T follicular helper cell (primary cell): ENCODE measurements at places on chromosomes 4 and X.

DNA sequence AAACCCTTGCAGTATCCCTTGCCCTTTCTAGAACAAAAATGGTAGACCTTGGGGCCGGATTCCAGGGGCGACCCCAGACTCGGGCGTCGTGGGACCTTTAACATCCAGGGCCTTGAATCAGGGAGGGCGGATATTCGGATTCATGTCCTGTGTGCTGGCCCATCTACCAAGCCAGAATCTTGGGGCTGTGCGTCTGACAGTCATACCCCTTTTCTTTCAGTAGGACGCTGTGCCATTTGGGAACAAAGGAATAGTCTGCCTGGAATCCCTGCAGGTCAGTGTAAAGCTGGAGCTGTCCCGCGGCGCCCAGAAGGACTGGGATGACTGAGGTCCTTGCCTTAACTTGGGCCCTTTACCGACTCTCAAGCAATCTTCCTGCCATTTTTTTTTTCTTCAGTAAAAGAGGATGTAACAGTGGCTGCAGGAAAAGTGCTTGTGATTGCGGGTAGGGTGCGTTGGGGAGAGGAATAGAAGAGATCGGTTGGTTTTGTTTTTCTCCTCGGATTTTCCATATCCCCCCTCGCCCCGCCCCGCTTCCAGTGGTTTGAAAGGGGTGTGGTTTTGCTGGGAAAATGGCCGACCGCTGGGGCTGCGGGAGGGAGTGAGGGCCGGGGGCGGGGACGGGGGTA, 518 bp downstream of the ARMCX1 start:
- no peak for DNase-seq

GRCh38 chrX:150465881-150466775, 102.3 kb upstream of the MTM1 start:
- DNase-seq = no peak

DNA sequence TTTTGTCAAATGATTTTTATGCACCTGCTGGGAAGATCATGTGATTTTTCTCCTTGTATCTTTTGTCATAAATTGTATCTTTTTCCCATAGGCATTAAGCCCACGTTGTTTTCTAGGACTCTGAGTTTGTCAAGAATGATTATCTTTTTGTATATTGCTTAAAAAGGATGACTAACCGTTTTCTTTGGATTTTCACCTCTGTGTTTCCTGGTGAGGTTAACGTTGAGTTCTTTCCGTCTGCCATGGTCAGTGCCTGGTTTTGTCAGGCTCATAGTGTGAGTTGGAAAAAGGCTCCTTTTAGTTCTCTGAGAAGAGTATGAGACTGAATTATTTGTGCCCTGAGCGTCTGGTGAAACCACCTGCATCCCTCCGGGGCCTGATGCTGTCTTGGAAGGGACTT, 21.9 kb downstream of the PCGF3 start:
- no peak for DNase-seq

GRCh38 chr4:1231637-1232360, 17.1 kb downstream of the CTBP1 start:
- DNase-seq = no peak

- DNase-seq = no peak
These were observed 210.5 kb downstream of the GRXCR1 start for GRCh38 chr4:43103048-43103447.

- DNase-seq = no peak
These were observed 49.0 kb downstream of the AMMECR1 start for GRCh38 chrX:110268886-110269285.

DNA sequence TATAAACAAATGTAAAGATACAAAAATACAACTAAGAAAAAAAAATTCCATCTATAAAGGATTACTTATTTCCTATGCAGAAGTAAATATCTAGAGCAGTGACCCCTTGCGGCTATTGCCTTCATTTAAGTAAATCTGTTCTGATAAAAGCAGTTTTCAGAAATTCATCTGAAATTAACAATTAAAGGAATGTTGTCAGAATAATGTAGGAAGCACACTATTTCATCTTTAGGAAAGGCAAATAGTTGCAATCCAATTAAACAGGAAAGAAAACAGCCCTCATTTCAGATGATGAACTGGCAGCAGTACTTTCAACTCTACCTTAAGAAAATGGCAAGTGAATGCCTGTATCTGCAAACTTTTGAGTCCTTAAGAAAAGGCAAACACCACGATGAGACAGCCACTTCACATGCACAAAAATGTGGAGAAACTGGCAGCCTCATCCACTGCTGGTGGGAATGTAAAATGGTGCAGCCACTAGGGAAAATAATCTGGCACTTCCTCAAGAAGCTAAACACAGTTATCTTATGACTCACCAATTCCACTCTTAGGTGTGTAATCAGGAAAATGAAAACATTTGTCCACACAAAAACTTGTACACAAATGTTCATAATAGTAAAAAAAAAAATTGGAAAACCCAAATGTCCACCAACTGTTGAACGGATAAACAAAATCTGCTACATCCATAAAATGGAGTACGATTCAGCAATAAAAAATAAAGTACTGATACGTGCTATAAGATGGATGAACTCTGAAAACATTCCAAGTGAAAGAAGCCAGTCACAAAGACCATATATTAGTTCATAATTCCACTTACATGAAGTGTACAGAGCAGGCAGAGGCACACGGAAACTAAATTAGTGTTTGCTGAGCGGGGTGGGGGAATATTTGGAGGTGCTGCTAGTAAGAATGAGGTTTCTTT, 2.0 kb upstream of the THAP9 start:
- no peak for DNase-seq

DNA sequence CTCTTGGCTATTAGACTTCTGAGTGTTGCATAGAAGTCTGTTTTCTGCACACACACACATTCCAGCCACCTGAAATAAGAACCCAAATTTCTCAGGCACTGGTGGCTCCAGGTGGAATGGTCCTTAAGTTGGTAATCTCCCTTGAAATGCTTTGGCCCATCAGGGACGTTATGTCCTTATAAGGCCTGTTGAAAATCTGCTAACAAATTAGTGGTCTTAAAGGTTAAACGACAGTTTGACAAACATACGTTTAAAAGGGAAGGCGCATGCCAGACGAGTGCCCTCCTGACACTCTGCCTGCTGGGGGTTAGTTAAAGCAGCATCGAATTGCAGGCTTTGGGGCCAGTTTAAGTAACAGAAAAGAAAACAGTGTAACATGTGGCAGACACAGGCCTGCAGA, 125.0 kb downstream of the TBX22 start:
- DNase-seq = no peak

DNA sequence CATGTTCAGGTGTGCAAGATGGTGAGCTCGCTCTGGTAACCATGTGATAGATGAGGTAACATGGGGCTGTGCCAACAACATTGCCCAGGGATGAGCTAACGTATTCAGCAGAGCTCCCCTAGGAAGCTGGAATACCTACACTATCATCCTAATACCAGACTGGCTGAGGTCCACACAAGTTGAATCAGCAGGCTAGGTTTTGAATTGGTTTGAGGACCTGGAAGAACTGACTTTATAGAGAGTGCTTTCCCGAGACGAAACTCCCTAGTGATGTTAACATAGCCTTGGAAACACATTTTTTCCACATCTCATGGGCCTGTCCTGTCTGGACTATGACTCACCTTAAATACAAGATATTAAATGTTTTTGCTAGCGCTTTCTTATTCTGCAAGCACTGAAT, 56.7 kb downstream of the IGFBP7 start:
- no peak for DNase-seq

GRCh38 chr4:167290678-167291077, 56.4 kb upstream of the SPOCK3 start:
- DNase-seq = no peak

- no peak for DNase-seq
These were observed 125.3 kb upstream of the IL15 start for GRCh38 chr4:141511055-141511454.

DNA sequence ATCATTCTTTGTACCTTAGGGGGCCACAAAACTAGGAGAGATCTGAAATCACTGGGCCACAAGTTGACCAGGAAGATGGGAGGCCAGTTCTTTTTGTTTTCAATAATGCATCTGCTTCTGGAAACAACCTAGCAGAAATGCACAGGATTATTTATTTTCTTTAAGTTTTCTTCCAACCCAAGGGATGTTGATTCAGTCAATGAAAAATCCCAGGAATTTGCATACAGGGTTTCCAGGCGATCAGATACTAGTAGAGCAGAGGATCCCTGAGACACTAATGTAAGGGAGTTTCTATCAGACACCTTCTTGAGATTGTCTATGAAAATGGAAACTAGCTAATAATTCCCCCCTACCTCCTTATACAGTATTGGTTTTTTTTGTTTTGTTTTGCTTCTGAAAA, 7.4 kb downstream of the ATOH1 start:
- no peak for DNase-seq

- DNase-seq = no peak
These were observed 79.4 kb downstream of the ABLIM2 start for GRCh38 chr4:8079031-8079885.

DNA sequence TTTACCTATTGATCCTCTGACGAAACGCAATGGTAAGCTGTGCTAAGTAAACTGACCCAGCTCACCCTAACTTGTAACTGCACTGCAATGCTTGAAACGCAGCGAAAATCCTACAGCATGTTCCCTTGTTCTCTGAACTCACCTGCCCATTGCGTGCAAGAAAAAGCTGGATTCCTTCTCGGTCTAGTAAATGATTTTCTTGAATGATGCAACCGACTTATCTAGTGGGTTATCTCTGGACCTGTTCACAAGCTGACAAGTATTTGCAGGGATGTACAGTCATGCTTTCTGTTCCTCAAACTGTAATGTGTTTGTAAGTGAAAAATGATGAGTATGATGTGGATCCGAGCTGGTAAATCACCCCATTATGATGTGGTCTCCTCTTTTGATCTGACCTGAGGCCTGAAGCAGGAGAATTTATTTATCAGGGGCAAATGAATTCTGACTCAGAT, 140.1 kb downstream of the BTC start:
- no peak for DNase-seq

DNA sequence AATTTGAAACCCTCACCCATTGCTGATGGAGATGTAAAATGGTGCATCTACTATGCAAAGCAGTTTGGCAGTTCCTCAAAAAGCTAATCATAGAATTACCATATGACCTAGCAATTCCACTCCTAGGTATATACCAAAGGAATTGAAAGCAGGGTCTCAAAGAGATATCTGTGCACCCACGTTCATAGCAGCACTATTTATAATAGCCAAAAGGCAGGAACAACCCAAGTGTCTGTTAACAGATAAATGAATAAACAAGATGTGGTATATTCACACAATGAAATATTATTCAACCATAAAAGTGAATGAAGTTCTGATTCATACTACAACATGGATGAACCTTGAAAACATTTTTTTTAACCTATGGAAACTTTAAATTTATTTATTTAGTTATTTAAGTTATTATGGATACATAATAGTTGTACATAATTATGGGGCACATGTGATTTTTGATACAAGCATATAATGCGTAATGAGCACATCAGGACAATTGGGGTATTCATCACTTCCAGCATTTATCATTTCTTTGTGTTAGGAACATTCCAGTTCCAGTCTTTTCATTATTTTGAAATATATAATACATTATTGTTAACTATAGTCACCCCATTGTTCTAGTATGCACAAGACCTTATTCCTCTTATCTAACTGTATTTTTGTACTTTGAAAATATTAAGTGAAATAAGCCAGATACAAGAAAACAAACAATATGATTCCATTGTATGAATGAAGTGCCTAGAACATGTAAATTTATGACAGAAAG, 205.6 kb upstream of the CNKSR2 start:
- DNase-seq = no peak

DNA sequence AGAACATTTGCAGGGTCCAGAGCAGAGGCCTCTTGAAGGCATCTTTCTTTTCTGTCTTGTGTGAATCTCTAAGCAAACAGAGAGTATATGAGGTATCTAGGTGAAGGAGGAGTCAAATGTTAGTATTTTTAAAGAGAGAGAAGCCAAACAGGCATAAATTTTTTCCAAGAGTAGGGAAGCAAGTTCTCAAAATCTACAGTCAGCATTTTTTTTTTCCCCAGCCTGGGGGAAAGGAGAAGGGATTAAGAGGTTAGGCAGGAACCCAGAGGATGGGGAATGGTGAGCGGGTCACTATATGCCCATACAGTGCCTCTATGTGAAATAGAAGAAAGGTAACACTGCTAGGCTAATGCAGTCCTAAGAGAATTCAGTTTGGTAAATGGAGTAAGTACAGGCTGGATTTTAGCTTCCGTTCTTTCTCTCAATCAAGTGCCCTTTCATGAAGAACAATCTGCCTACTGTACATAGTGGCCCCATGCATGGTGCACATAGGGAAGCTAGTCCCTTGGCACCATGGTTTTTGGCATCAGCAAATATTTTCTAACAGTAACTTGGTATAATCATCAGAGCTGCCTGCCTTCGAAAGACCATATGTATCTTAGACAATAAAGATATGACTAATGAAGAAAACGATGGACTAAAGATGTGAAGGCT, 163.1 kb upstream of the MAB21L2 start:
- DNase-seq = no peak

GRCh38 chr4:40881851-40882250, 132.1 kb downstream of the NSUN7 start:
- no peak for DNase-seq

- no peak for DNase-seq
These were observed 20.6 kb upstream of the PPP2R2C start for GRCh38 chr4:6492861-6493657.

DNA sequence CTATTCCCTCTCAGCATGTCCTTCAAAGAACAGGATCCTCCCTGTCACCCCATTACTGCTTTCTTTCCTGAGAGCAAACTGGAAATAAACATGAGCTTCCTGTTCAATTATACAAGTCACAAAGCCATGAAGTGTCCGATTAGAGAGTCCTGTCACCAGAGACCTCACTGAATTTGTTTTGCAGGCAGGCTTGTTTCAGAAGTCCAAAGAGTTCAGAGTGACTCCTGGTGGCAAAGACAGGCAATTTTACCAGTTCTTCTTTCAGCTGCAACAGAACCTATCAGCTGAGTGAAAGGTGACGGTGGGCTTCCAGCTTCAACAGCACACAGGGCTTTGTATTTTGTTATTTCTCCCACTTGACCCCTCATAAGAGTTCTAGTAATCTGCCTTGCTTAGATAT, 6.4 kb downstream of the ELK1 start:
- no peak for DNase-seq

DNA sequence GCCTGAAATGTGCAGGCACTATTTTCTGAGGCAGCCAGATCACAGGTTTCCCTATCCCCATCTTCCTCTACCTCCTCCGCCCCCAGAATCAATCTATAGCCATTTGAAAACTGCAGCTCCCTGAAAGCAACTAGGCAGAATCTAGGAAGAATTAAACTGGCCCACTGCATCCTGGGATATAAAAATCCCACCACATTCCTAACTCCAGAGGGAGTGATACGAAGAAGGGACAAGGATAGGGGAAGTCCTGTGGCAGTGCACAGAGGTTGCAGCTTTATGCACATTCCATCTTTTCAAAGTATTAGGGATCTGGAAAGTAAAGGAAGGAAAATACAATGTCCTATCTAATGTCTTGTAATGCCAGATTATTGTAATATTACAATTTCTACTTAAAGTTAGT, 18.3 kb upstream of the HERC3 start:
- no peak for DNase-seq

- DNase-seq = no peak
These were observed 8.3 kb downstream of the CSN2 start for GRCh38 chr4:69957209-69957608.
